ENCODE measurements at places on chromosomes 4 and X.

DNA sequence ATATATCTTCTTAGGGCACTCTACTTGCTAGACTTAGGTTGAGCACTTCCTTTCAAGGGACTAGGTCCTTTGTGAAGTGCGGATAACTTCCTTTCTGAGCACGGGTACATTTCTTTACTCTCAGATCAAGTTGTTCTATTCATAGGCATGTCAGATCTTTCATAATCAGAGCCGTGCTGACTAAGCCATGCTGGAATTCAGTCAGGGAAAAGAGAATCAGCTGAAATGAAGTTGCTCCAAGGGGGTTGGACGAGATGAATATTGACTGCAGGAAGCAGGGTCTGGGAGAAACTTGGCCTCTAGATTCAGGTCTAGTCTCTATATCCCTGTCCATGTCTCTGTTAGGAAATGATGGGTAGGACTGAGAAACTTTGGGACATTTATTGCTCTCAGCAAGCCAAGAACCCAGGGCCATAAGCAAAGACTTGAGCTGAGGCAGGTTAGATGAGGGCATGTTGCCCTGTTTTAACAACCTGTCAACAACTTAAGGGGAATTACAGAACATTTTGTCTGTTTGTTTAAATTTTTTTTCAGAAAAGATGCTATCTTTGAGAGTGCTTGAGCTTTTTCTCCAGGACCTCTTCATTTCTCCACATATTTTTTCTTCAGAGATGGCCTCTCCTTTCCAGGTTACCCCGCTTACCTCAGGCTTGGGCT is 28.3 kb downstream of the AREG start:
- DNase-seq: no peak

DNA sequence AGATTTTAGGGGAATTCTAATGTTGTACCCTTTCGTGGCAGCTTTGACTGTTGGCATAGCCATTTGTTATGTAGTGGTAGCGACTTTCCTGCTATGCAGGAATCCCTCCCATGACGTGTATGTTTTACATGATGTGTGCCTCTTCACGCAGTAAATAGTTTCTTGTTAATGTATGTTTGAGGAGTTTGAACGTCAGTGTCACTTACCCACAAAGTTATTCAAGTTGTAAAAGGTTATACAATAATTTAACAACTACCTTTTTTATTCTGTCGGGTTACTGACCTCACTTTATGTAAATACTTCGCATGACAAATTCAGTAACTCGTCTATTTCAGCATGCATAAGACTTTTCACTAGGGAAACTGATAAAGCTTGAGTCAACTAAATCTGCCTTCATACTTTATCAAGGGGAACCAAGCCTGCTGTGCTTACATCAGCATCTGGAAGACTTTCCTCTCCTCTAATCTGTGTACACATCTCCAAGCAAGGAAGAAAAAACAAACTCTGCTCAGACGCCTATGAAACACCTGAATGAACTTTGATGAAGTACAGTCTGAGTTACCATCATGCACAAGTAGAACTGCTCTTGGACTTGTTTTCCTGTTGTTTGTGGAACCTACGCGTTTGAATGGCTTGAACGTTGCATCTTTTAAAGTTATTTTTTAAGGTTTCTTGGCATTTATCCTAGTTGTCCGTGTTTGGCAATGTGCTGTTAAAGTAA is 61.2 kb downstream of the SLC9A6 start:
- DNase-seq: no peak

DNA sequence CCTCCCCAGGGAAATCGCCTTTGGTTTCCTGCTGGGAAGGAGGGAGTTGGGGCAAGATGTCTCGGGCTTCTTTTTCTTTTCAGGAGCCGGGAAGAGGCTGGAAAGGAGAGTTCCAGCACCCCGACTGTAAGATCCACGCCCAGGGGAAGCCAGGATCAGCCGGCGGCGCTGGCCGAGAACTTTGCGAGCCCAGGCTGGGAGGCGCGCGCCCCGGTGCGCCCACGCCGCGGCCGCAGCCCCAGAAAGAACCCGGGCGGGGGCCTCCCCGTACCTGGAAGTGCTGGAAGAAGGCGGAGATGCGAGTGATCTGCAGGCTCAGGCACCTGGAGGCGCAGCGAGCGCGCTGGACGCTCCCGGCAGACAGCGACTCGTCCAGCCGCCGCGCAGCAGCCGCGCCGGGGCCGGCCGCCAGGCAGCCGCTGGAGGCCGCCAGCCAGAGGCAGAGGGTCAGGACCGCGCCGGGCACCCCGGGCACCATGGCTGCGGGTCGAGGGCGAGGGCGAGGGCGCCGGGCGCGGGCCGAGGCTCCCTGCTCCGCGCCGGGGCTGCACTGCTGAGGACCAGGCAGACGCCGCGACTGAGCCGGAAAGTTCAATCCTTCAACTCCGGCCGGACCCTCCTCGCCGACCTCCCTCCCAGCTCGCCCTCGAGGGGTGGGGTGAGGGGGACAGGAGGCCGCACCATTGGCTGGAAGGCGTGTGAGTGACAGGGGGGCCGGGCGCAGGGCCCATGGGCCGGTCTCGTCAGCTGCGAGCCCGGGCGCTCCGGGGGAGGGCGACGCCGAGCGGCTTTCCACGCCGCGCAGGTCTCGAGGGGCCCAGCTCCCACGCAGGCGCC is at the start of gene ANOS1:
TSS of gene ANOS1 (minus strand) at position 579 of the 837 bp plus-strand sequence. CDS start at position 478, 101 bp downstream.
- DNase-seq: no peak

DNA sequence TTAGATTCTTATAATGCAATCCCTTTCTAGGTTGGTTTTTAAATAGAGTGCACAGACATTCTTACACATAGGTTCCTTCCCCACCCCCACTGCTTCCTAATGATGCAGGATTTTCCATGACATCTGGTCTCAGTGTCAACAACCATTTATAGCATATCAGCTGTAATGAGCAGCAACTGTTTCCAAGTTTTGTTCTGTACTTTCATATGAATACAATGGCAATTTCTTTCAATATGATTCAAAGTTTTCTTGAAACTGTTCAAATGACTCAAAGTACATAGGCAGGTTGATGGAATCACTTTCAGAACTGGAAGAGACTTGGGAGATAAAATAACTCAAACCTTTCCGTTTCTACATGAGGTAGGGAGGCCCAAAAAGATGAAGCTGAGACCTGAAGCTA is 220.7 kb downstream of the CAMK2D start:
- no peak for DNase-seq

- no peak for DNase-seq
Observed at GRCh38 chr4:145125396-145125795, 27.3 kb downstream of the ABCE1 start.

Data from stimulated activated CD8-positive, alpha-beta memory T cell treated with anti-CD3 and anti-CD28 coated beads, Interleukin-2, amount 100 ng/mL, for 48 hours (primary cell).